ENCODE measurements at places on chromosomes 6 and 20. TPM values are rescaled to one million over a fixed set of nuclear protein-coding genes. Genes with fewer than 3 reads are reported as not detected.

DNA sequence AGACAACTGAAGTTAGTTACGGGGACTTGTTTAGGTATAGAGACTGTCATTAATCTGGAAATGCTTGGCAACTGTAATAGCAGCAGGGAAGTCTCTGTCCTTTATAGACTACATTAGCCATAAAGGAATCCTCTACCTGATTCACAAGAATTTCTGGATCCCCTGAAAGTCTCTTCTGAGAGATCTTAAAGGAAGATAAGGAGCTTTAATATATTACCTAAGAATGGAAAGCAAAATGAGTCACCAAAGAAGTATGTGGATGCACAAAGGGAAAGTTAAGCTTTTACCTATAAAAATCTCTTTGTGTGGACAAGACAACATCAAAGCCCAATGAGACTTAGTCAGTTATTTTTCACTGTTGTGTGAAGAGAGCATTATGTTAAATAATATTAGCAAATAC lies 92.2 kb upstream of the RSPO3 start:
- no peaks in the 10 kb centered on the region for H3K4me1 ChIP-seq
- H3K27me3 ChIP-seq, result no peaks in the 10 kb centered on the region
- no peaks in the 10 kb centered on the region for H3K36me3 ChIP-seq
- no peak overlapping the region for H3K27ac ChIP-seq

DNA sequence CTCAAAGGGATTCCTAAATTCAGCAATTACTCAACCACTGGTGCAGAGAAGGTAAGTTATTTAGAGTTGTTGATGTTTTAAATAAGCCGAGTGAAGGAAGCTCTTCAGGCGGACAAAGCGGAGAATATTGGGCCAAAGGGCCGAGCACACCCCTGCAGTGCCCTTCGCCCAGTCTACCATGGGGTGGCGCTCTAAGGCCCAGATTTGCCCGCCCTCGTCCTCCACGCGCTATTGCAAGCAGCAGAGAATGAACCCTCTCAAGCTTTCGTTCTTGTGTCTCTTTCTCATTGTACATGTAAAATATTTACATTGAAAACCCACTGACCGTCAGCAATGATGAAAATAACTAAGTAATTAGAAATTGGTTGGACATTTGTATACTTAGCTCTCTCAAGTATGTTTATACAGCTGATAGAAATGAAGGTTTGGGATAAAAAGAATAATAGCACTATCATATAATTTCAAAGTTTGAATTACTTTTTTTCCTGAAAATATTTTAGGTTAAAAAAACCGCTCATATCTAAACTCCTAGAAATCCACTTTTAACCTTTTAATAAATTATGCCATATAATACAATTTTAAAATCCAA lies 195.0 kb upstream of the CEP162 start:
- no peaks in the 10 kb centered on the region for H3K4me1 ChIP-seq
- no peaks in the 10 kb centered on the region for H3K36me3 ChIP-seq
- H3K27me3 ChIP-seq, result no peaks in the 10 kb centered on the region
- peak; percentile 37 for DNase-seq

- no peak overlapping the region for H3K4me3 ChIP-seq
- no peaks in the 10 kb centered on the region for H3K36me3 ChIP-seq
- H3K27me3 ChIP-seq, result peaks cover 3% of the 10 kb centered on the region
- DNase-seq, result peak; percentile 54
- H3K4me1 ChIP-seq, result peaks cover 9% of the 10 kb centered on the region
- no peak overlapping the region for H3K27ac ChIP-seq
Observed at GRCh38 chr6:52815167-52816092, 11.8 kb upstream of the GSTA1 start.

COL19A1 gene
- total RNA-seq, result not detected

DNA sequence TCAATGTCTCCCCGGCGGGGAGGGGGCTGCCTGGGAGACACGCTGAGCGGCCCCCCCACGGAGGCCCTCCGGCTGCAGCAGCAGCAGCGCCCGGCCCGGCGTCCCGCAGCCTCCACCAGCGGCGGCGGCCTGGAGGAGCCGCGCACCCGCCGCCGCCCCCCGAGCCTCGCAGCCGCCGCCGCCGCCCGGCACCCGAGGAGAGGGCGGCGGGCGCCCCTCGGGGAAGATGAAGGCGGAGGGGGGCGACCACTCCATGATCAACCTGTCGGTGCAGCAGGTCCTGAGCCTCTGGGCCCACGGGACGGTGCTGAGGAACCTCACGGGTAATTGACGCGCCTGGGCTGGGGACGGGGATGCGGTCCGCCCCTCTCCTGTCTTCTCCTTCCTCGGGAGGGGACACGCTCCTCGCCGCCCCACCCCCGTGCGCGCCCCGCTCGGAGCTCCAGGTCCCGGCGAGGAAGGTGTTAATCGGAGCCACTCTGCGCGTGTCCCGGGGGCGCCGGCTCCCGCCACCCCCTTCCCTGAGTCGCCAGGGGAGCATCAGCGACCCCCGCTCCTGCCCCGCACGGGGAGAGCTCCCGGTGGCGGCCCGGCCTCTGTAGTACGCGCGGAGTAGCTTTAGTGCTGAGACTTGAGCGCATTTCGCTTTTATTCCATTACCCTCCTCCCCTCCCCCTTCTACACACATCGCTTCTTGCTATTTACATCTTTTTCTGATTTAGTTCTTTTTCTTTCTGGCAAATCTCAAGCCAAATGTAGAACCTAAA lies 686 bp downstream of the TMEM170B start:
- no peak overlapping the region for H3K27ac ChIP-seq
- H3K27me3 ChIP-seq, result no peaks in the 10 kb centered on the region
- H3K4me3 ChIP-seq, result peak overlapping the region; percentile 76
- peak; percentile 86 for DNase-seq

TRIM10 gene
- total RNA-seq, result not detected

MOG gene
- total RNA-seq, result not detected

HLA-DQA1 gene
- 0.29 TPM for total RNA-seq

DNA sequence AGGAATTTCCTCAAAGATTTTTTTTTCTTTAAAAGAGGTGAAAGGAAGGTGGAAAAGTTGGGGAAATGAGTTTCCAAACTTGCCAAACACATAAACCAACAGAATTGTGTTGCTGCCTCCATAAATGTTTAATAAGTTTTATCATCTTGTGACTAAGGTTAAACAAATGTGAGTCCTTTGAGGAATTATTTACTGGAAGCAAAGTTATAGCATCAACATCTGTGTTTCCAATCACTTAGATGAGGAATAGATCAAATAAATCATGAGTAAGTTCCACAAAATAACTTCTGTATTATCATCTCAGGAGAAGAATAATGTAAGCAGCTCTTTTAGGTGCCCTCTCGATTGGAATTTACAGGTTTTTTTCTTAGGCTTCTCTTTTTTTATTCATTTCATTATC lies 20.5 kb downstream of the TSHZ2 start:
- no peaks in the 10 kb centered on the region for H3K27me3 ChIP-seq
- no peak for DNase-seq
- no peaks in the 10 kb centered on the region for H3K4me1 ChIP-seq
- H3K4me3 ChIP-seq, result no peak overlapping the region
- H3K27ac ChIP-seq, result no peak overlapping the region

ANKRD66 gene
- not detected for total RNA-seq

- H3K27ac ChIP-seq, result no peak overlapping the region
- no peaks in the 10 kb centered on the region for H3K27me3 ChIP-seq
- no peak overlapping the region for H3K4me3 ChIP-seq
- H3K36me3 ChIP-seq, result no peaks in the 10 kb centered on the region
- DNase-seq, result no peak
- peaks cover 8% of the 10 kb centered on the region for H3K4me1 ChIP-seq
Observed at GRCh38 chr6:28711788-28712341, 186.2 kb downstream of the GPX5 start.

DTNBP1 gene
- 9.1 TPM for total RNA-seq

DNA sequence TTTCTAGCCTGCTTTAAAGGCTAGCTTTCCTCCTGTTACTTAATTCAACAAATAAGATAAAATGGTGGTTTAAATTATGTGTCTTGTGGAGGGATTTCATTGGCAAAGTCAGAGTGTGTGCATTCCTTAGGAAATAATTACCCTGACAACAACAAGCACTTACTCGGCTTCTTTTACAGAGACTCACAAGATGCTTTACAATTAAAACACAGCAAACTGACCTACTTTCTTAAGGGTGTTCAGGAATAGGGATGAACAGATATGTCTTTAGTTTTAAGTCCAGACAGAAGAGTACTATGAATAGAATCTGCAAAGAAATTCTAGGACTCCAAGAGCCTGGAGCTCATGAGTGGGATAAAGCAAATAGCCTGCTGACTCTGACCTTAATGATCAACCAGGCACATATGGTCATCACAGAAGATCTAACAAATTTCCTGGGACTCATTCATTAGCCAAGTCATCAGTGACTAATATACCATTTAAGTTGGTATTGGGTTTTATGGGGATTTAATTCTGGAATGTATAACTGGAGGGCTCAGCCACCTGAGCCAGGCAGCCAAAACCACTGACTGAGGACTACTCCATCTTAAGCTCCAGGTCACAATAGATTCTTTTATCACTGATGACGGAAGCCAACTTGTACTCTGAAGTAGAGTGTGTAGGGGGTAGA lies 161.8 kb upstream of the RIMS1 start:
- H3K4me1 ChIP-seq, result peaks cover 9% of the 10 kb centered on the region
- no peaks in the 10 kb centered on the region for H3K27me3 ChIP-seq
- no peak overlapping the region for H3K4me3 ChIP-seq

DNA sequence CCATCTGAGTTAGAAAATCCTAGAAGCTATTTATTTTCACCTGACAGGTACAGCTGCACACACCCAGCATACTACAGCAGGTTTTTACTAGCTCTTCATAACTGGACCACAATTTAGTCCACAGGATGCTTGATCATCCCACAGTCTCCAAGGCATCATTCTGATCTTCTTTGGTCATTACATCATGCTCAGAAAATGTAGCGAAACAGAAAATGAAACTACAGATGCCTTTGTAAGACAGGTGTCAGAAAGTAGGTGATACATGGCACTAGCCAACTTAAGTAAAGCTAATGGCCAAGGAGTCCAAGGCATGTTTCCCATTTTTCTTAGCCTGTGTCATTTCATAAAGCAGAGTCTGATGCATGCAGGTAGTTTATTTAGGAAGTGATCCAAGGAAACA lies 102.3 kb downstream of the HTR1B start:
- H3K36me3 ChIP-seq, result no peaks in the 10 kb centered on the region
- no peak overlapping the region for H3K4me3 ChIP-seq
- H3K27ac ChIP-seq, result no peak overlapping the region
- no peaks in the 10 kb centered on the region for H3K27me3 ChIP-seq
- H3K4me1 ChIP-seq, result no peaks in the 10 kb centered on the region

- H3K36me3 ChIP-seq, result no peaks in the 10 kb centered on the region
- no peaks in the 10 kb centered on the region for H3K27me3 ChIP-seq
- peaks cover 17% of the 10 kb centered on the region for H3K4me1 ChIP-seq
- no peak overlapping the region for H3K4me3 ChIP-seq
- no peak overlapping the region for H3K27ac ChIP-seq
Observed at GRCh38 chr6:121934451-121934850, 465.0 kb upstream of the HSF2 start.

WFDC12 gene
- not detected for total RNA-seq

- H3K27ac ChIP-seq, result no peak overlapping the region
- H3K36me3 ChIP-seq, result no peaks in the 10 kb centered on the region
- no peak for DNase-seq
- no peaks in the 10 kb centered on the region for H3K4me1 ChIP-seq
Observed at GRCh38 chr6:112971651-112972050, 624.5 kb downstream of the RFPL4B start.

GRCh38 chr6:57265755-57266221 lies 43.7 kb upstream of the RAB23 start:
- H3K36me3 ChIP-seq, result no peaks in the 10 kb centered on the region
- peaks cover 63% of the 10 kb centered on the region for H3K4me1 ChIP-seq
- peak; percentile 43 for DNase-seq

- no peaks in the 10 kb centered on the region for H3K36me3 ChIP-seq
- DNase-seq, result no peak
- H3K27me3 ChIP-seq, result peaks cover 4% of the 10 kb centered on the region
- no peak overlapping the region for H3K27ac ChIP-seq
- H3K4me1 ChIP-seq, result no peaks in the 10 kb centered on the region
Observed at GRCh38 chr20:1101533-1101932, 16.9 kb upstream of the PSMF1 start.

- H3K36me3 ChIP-seq, result no peaks in the 10 kb centered on the region
- H3K4me3 ChIP-seq, result no peak overlapping the region
- H3K27ac ChIP-seq, result no peak overlapping the region
- H3K27me3 ChIP-seq, result no peaks in the 10 kb centered on the region
- no peaks in the 10 kb centered on the region for H3K4me1 ChIP-seq
- peak; percentile 48 for DNase-seq
Observed at GRCh38 chr6:136600818-136601217, 50.6 kb upstream of the MAP7 start.

DNA sequence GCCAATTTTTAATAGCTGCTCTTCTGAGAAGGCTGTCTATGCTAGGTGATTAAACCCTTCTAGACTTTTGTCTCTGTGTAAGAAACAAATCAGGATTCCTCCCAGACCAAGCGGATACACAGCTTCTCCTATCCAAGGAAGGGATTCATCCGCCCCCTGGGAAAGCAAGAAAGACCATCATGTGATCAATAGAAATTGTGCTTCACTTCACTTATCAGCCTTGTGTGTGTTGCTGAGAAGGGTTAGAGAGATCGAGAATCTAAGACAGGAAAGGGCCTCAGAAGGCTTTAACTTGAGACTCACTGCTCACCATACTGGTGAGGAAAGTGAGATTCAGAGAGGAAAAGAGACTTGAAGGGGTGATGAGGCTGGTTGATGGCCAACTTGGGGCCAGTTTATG lies 1.5 kb downstream of the ABCC10 start:
- peaks cover 23% of the 10 kb centered on the region for H3K36me3 ChIP-seq
- peaks cover 10% of the 10 kb centered on the region for H3K4me1 ChIP-seq
- no peaks in the 10 kb centered on the region for H3K27me3 ChIP-seq
- peak overlapping the region; percentile 56 for H3K27ac ChIP-seq

- no peaks in the 10 kb centered on the region for H3K27me3 ChIP-seq
- H3K4me3 ChIP-seq, result no peak overlapping the region
- H3K36me3 ChIP-seq, result no peaks in the 10 kb centered on the region
- peaks cover 6% of the 10 kb centered on the region for H3K4me1 ChIP-seq
Observed at GRCh38 chr6:111503660-111504059, 20.6 kb upstream of the REV3L start.

GRCh38 chr6:163457637-163458561 lies 43.4 kb downstream of the QKI start:
- H3K36me3 ChIP-seq, result no peaks in the 10 kb centered on the region
- no peak for DNase-seq
- H3K4me1 ChIP-seq, result peaks cover 34% of the 10 kb centered on the region
- H3K27me3 ChIP-seq, result no peaks in the 10 kb centered on the region
- no peak overlapping the region for H3K4me3 ChIP-seq
- peak overlapping the region; percentile 78 for H3K27ac ChIP-seq

MEP1A gene
- not detected for total RNA-seq

DNA sequence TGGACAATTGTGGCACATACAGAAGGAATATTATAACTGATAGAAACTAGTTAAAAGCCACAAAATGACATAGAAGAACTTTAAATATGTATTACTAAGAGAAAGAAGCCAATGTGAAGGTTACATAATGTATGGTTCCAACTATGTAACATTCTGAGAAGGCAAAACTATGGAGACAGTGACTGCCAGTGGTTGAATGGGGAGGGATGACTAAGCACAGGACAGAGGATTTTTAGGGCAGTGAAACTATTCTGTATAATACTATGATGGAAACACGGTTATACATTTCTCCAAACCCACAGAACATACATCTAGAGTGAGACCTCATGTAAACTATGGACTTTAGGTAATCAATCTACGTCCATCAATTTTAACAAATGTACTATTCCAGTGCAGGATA lies 22.4 kb downstream of the SYNCRIP start:
- H3K27ac ChIP-seq, result peak overlapping the region; percentile 52
- H3K4me1 ChIP-seq, result peaks cover 23% of the 10 kb centered on the region
- no peaks in the 10 kb centered on the region for H3K27me3 ChIP-seq
- peaks cover 92% of the 10 kb centered on the region for H3K36me3 ChIP-seq
- DNase-seq, result no peak

FOXA2 gene
- not detected for total RNA-seq
